Naive thymus-derived CD8-positive, alpha-beta T cell (primary cell): ENCODE measurements at places on chromosomes 5 and 9. TPM values are rescaled to one million over a fixed set of nuclear protein-coding genes. Genes with fewer than 3 reads are reported as not detected.

Gene GRXCR2
- total RNA-seq, result not detected

- H3K4me3 ChIP-seq, result no peak overlapping the region
- H3K27me3 ChIP-seq, result peaks cover 20% of the 10 kb centered on the region
- DNase-seq, result no peak
Observed at GRCh38 chr5:39755986-39756385, 331.2 kb upstream of the DAB2 start.

GRCh38 chr5:139684881-139685749 lies 37.0 kb downstream of the CXXC5 start:
- no peaks in the 10 kb centered on the region for H3K36me3 ChIP-seq
- no peak for DNase-seq
- no peaks in the 10 kb centered on the region for H3K27me3 ChIP-seq

DNA sequence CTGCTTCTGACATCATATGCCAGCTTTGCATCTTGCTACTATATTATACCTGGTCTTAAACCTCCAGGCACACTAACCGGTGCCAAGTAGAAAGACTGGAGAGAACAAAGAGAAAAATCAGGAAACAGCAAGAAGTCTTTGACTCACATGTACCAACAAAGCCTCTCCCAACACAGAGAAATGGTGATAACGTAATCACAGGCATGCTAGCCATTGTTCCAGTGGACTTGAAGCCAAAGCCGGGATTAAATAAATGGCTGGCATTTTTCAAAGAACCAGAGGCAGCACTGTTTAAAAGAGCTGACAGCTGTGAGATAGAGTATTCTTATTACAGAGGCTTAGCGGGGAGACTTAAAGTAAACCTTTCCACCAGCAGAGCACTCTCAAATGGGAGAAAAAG lies 148.4 kb upstream of the NFIL3 start:
- peaks cover 32% of the 10 kb centered on the region for H3K27me3 ChIP-seq
- H3K36me3 ChIP-seq, result no peaks in the 10 kb centered on the region
- no peak overlapping the region for H3K4me3 ChIP-seq
- H3K4me1 ChIP-seq, result no peaks in the 10 kb centered on the region
- no peak for DNase-seq
- H3K27ac ChIP-seq, result no peak overlapping the region

DNA sequence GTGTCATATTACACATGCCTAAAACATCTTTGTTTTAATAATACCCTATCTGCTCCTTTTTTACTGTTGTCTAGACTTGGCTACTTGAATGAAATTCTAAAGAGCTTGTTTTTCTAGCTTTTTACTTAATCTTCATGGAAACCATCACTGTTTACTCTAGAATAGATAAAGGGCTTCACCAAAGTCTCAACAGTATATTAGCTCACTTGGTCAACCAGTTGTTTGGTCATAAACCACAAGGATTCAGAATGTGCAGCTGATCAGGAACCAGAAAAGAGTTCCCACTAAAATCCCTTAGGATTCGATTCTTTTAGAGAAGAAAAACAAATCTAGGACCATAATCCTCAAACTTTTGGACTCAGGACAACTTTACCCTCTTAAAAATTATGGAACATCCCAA lies 38.0 kb downstream of the CDO1 start:
- no peak overlapping the region for H3K4me3 ChIP-seq
- H3K27ac ChIP-seq, result no peak overlapping the region
- no peaks in the 10 kb centered on the region for H3K36me3 ChIP-seq
- DNase-seq, result no peak
- no peaks in the 10 kb centered on the region for H3K4me1 ChIP-seq

DNA sequence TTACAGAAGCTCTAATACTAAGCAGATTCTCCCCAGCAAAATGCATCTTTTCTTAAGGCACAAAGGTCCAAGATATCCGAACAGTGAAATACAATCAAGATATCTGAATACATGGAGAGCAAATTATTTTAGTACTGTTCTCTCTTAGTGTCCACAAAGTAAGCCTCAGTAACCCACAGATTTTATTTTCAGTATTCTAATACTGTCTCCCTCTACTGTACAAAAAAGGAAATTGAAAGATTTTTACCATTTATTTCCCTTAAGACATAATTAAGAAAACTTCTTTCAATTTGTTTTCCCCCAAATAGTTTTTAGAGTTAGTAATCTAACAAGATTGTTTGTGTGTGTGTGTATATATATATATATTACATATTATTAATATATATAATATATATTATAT lies 24.7 kb upstream of the NOL6 start:
- H3K4me3 ChIP-seq, result no peak overlapping the region
- H3K27me3 ChIP-seq, result no peaks in the 10 kb centered on the region
- no peak for DNase-seq
- H3K27ac ChIP-seq, result no peak overlapping the region
- H3K4me1 ChIP-seq, result no peaks in the 10 kb centered on the region
- no peaks in the 10 kb centered on the region for H3K36me3 ChIP-seq

- no peak overlapping the region for H3K27ac ChIP-seq
- H3K27me3 ChIP-seq, result no peaks in the 10 kb centered on the region
- peaks cover 14% of the 10 kb centered on the region for H3K4me1 ChIP-seq
Observed at GRCh38 chr5:40630126-40630525, 49.6 kb upstream of the PTGER4 start.

DNA sequence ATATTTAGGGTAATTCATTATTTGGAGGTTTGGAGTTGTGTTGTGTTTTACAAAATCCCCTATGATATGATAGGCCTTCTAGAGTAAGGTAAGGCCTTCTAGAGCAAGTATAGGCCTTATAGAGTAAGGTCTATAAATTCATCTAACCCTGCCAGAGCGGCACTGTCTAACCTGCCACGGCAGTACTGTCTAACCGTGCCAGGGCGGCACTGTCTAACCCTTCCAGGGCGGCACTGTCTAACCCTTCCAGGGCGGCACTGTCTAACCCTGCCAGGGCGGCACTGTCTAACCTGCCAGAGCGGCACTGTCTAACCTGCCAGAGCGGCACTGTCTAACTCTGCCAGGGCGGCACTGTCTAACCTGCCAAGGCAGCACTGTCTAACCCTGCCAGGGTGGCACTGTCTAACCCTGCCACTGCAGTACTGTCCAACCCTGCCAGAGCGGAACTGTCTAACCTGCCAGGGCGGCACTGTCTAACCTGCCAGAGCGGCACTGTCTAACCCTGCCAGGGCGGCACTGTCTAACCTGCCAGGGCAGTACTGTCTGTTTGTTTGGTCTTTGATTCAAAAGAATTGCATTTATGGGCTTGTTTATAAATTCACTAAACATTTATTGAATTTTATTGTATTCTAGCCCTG lies 9.6 kb downstream of the RNF20 start:
- no peak overlapping the region for H3K27ac ChIP-seq
- no peak overlapping the region for H3K4me3 ChIP-seq
- H3K4me1 ChIP-seq, result peaks cover 1% of the 10 kb centered on the region
- DNase-seq, result no peak
- no peaks in the 10 kb centered on the region for H3K27me3 ChIP-seq

DNA sequence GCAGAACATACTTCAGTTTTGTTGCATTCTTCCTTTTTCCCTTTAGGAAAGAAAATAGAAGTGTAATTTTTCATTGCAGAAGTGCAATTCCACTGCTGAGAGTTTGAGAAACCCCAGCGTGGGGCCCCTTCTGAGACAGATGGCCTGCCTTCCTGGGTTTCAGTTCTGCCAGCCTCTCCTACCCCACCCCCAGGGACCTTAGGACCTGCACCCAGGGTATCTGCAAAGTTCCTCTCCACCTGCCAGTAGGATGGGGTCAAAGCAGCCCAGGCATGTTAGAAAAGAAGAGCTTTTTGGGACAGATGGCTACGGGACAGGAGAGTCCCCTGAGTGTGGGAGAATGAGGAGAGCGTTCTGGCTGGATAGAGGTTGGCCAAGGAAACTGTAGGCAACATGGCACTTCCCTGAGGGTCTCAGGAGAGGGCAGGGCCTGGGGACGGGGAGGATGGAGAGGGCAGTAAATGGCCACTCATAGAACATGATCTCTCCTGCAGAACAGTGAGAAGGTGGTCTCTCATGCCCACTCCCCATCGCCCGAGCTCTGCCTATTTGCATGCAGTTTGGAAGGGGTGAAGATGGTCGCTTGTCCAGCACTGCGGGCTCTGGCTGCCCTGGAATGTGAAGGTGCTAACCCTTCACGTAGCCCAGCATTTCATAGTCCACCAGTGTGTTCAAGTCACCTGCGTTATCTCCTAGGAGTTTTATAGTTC lies at the start of gene TIFAB:
TSS of gene TIFAB (minus strand) at position 31 of the 710 bp plus-strand sequence. CDS start 2,412 bp downstream, outside the sequence.
- H3K27me3 ChIP-seq, result peaks cover 12% of the 10 kb centered on the region
- H3K36me3 ChIP-seq, result no peaks in the 10 kb centered on the region
- H3K4me1 ChIP-seq, result no peaks in the 10 kb centered on the region

DNA sequence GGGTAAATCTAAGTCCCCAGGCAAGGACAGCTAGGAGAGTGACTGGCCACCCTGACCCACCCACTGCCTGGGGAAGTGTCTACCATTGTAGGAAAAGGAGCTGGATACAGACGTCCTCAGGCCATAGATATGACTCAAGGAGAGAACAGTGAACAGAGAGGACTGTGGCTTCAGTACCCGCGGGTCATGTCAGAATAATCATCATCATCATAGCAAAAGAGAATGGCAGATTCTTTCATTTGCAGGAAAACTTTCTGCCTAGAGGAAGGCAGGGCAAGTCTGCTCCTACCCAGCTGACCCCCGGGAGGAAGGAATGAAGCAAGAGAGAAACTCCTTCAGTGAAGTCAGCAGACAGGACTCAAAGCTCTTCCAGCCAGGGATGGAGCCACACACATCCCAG lies 52.2 kb upstream of the UBTD2 start:
- no peak overlapping the region for H3K27ac ChIP-seq
- H3K27me3 ChIP-seq, result no peaks in the 10 kb centered on the region
- H3K4me3 ChIP-seq, result no peak overlapping the region
- peaks cover 3% of the 10 kb centered on the region for H3K4me1 ChIP-seq
- no peaks in the 10 kb centered on the region for H3K36me3 ChIP-seq

GRCh38 chr5:76789991-76790581 lies 28.7 kb upstream of the F2RL1 start:
- H3K27ac ChIP-seq, result no peak overlapping the region
- H3K27me3 ChIP-seq, result no peaks in the 10 kb centered on the region
- H3K36me3 ChIP-seq, result no peaks in the 10 kb centered on the region
- H3K4me1 ChIP-seq, result no peaks in the 10 kb centered on the region

DNA sequence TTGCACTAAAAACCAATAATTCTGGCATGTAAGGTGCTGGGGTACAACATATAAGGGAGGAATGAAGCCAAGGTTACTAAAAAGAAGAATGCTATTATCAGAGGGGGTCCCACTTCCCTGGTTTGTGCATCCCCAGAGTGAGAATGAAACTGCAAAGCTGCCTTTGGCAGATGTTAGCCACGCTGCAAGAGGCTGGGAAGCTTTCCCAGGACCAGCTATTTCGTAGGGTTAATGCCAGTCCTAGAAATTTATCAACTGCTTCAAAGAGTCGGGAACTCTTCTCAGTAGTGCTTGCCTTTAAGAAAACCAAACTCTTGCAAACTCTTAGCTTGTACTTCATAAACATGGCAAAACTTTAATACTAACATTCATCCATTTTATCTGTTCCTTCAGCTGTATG lies 87.5 kb upstream of the NR5A1 start:
- no peak for DNase-seq
- no peak overlapping the region for H3K4me3 ChIP-seq
- no peaks in the 10 kb centered on the region for H3K4me1 ChIP-seq
- H3K27me3 ChIP-seq, result peaks cover 4% of the 10 kb centered on the region
- no peak overlapping the region for H3K27ac ChIP-seq

GRCh38 chr5:172110260-172110815 lies 77.7 kb downstream of the STK10 start:
- peaks cover 80% of the 10 kb centered on the region for H3K4me1 ChIP-seq
- H3K27ac ChIP-seq, result peak overlapping the region; percentile 94
- no peak for DNase-seq
- peak overlapping the region; percentile 16 for H3K4me3 ChIP-seq

DNA sequence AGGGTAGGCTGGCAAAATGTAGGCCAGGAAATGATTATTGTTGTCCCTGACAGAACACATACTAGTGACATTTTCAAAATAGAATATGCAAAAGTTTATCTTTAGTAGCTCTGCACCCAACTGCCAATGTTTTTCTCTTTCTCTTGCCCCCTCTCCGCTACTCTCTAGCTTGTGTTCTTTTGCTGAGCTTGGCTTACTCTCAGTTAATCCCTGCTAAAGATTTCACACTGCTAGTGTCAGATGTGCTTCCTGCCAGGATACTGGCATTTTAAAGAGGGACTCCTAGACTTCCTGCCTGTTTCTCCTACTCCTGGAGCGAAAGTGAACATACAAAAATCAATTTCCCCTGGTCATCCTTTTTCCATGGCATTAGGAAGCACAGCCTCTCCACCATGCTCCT lies 260.5 kb downstream of the ARRDC3 start:
- H3K27ac ChIP-seq, result no peak overlapping the region
- no peak for DNase-seq
- no peak overlapping the region for H3K4me3 ChIP-seq
- no peaks in the 10 kb centered on the region for H3K4me1 ChIP-seq
- H3K36me3 ChIP-seq, result no peaks in the 10 kb centered on the region

Gene GARIN3
- total RNA-seq, result not detected

DNA sequence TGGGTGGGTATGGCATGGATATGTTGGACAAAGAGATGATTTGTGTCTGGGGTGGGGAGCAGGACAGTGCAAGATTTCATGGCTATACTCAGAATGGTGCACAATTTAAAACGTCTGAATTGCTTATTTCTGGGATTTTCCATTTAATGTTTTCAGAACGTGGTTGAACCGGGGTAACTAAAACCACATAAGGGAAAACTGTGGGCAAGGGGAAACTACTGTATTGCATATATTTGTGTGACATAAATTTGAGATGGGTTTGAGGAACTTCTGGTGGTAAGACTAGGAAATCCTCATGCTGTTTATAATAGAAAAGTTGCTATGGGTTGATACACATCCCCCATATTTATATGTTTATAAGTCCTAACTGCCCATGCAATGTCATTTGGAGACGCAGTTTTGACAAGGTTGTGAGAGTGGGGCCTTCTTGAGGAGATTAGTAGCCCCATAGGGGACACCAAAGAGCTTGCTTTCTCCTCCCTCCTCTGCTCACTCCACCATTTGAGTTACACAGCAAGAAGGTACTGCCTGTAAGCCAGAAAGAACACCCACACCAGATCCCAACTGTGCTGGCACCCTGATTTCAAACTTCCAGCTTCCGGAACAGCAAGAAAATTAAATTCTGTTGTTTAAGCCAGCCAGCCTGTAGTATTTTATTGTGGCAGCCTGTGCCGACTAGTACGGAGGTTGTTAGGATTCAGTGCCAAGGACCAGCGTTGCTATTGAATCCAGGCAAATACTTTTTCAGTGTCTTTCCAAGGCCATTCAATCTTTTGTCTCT lies 2118.9 kb downstream of the MAT2B start:
- H3K4me1 ChIP-seq, result no peaks in the 10 kb centered on the region
- H3K36me3 ChIP-seq, result no peaks in the 10 kb centered on the region
- H3K4me3 ChIP-seq, result no peak overlapping the region

GRCh38 chr5:160640406-160640805 lies 211.6 kb downstream of the ATP10B start:
- no peak overlapping the region for H3K27ac ChIP-seq
- no peak overlapping the region for H3K4me3 ChIP-seq
- peaks cover 11% of the 10 kb centered on the region for H3K27me3 ChIP-seq
- H3K36me3 ChIP-seq, result no peaks in the 10 kb centered on the region
- H3K4me1 ChIP-seq, result no peaks in the 10 kb centered on the region
- DNase-seq, result no peak
